ENCODE measurements at places on chromosomes 13 and 19.

DNA sequence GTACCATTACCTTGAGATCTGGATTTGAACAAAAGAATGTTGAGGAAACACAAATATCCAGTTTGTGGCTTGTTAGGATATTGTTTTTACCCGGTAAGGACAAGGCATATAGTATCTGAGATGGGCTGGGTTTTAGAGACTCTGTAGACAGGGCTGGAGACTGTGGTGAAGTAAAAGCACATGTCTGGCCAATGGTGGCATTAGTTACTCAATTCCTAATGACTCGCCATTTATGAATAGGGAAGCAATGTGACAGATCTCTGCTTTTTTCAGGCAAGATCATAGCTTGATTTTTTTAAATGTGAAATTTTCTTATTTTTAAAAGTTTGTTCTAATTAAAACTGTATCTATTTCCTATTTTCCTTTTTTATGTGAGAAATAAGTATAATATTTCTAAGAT lies 371.1 kb upstream of the SPRY2 start:
- DNase-seq = no peak

DNA sequence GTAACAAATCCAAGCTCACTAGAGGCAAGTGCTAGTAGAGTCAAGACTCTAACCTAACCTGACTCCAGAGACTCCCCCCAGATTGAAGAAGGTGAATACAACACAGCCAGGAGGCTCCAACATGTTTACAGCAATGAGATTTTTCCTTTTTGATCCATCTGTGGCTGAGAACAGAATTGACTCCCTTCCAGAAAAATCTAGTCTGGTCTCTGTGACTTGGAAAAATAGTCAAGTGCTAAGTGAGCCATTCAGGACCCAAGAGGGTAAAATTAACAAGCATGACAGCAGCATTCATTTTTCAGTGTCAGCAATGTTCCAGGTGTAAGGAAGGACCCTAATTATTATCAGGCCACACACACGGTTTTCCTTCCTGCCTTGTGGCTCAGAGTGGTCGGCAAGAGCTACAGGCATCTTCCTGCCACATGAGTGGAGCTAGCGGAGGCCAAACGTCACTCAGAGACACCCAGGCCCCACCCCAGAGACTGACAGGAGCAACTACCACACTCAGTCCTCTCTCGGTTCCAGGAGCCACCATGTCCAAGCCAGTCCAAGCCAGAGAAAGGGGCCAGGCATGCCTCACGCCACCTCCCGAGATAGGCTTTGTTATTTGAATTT lies 395.1 kb downstream of the FOXO1 start:
- DNase-seq = no peak

- no peak for DNase-seq
Observed at GRCh38 chr13:23427342-23427843, 6.1 kb downstream of the SACS start.

DNA sequence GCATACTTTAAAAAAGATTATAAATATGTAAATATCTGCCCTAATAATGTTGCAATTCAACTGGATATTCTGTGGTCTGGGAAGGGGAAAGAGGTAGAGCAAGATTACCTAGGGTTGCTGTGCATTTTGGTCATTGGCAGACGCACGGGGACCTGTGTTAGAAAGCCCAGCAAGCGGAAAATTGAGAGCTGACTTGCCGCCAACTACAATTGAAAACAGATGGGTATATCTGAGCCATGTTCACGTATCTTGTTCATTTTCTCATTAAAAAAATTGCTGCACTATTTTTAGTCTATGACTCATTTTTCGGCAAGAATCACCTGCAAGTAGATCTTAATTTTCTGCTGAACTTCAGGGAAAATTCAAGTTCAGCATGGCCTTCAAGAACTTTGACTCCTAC lies 308.5 kb upstream of the TMTC4 start:
- DNase-seq = no peak

- no peak for DNase-seq
Observed at GRCh38 chr13:79196366-79196765, 209.7 kb downstream of the RBM26 start.

- DNase-seq = no peak
Observed at GRCh38 chr19:50344661-50345318, 15.6 kb upstream of the KCNC3 start.
